ENCODE measurements at places on chromosomes 1 and 21. TPM values are rescaled to one million over a fixed set of nuclear protein-coding genes. Genes with fewer than 3 reads are reported as not detected.

The DCST2 gene
- total RNA-seq: 0.36 TPM

- no peak for DNase-seq
These were observed 361.6 kb upstream of the PLD5 start for GRCh38 chr1:242886137-242886536.

The PRAMEF4 gene
- not detected for total RNA-seq

The CD34 gene
- 0.12 TPM for total RNA-seq

The FCMR gene
- not detected for total RNA-seq

GRCh38 chr1:237303929-237304328 lies 261.9 kb downstream of the RYR2 start:
- no peak for DNase-seq

DNA sequence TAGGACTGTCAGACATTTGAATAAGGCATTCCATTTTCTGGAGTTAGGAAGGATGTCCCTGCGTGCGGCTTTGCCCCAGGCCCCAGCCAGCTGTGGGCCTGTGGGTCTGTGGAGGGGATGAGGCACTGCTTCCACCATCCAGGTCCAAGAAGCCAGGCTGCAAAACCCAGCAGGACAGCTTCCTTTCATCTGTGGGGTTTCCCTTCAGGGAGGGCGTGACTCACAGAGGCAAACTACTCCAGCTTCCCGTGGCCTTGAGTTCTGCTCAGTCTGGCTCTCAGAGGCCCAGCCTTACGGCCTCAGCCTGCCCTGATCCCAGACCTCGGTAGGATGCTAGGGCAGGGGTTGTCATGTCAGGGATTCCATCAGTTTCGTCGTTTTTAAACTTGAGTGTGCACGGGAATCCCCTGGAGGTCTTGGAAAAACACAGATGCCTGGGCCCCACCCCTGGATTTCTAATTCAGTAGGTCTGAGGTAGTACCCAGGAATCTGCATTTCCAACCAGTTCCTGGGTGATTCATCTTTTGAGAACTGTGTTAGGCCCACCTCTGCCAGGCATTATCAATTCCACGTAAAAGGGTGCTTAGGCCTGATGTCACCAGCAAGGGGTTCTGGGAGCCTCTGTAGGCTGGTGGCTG lies 32.3 kb upstream of the TENT5C start:
- DNase-seq: no peak

DNA sequence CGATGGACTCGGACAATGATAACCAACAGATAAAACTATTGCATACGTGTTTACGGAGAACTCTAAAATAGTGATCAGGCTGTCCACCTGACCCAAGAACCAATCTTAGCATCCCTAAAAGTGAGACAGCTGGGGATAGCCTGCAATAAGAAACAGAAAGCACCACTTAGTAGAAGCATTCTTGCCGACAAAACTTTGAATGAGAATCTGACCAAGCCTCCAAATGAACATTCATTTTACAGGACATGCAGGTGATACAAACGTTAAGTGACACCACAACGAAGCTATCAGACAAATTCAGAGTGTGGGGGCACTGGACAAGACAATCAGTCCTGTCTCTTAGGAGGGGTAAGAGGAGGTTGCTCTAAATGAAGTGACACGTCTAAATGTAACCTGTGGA lies 1.2 kb downstream of the PSMG1 start:
- no peak for DNase-seq

The KCND3 gene
- 0.77 TPM for total RNA-seq

DNA sequence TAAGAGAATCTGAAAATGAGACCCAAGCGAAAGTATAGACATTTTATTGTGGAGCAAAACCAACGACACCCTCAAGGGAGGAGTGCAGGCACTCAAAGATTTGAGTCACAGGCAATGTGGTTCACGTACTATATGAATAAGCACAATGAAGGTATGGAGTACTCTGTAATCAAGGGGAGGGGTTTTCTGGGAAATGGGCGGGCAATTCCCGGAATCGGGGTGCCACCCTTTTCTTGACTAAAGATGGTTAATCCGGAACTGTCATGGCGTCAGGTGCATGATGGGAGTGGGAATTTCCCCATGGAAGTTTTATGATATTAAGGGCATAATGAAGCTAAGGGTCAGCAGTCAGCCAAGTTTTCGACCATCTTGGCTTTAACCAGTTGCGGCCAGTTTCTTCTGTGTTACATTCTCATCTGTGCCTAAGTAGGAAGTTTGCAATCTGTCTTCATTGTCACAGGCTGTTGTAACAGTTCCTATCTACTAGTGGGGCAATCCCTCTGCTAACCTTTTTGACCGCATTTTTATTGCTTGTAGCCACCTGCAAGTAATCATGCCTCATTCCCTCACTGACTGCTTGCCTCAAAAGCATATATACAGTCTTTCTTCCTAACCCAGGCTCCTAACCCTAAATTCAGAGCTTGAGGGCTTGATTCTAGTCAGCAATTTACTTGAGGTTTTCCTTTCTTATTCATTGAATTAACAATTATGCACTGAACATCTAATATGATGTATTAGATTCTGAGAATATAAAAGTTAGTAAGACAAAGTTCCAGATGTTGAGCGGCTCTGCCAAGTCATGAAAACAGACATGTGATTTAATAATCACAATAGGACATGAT lies 775 bp upstream of the AIM2 start:
- DNase-seq: no peak
